ENCODE measurements at places on chromosomes 4 and X.

- no peak for DNase-seq
Observed at GRCh38 chr4:1985294-1985693, 23.5 kb downstream of the NELFA start.

GRCh38 chr4:93748373-93749291 is 79.9 kb upstream of the ATOH1 start:
- no peak for DNase-seq

GRCh38 chrX:24175276-24175675 is 25.7 kb downstream of the ZFX start:
- no peak for DNase-seq

GRCh38 chrX:13345438-13345837 is 25.6 kb upstream of the ATXN3L start:
- no peak for DNase-seq

DNA sequence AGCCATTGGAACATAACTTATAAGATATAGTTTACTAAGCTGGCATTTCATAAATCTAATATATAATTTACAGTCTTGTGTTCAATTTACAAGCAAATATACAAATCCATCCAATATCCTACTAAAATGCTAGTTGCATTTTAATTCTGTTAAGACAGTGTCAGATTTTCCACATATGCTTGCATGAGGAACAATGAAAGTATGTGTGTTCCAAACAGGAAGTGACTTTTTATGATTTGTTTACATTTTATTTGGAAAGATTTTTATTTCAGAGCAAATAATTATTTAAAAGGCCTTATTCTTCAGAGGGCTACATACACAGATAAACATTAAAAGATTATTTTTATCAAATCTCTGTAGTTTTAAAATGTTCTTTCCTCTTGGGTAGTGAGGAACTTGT is 130.1 kb downstream of the KLHL34 start:
- DNase-seq: no peak

GRCh38 chr4:189090174-189090814 is 850.4 kb upstream of the FRG1 start:
- DNase-seq: no peak

GRCh38 chr4:181958446-181958845 is 284.8 kb upstream of the TENM3 start:
- DNase-seq: no peak

DNA sequence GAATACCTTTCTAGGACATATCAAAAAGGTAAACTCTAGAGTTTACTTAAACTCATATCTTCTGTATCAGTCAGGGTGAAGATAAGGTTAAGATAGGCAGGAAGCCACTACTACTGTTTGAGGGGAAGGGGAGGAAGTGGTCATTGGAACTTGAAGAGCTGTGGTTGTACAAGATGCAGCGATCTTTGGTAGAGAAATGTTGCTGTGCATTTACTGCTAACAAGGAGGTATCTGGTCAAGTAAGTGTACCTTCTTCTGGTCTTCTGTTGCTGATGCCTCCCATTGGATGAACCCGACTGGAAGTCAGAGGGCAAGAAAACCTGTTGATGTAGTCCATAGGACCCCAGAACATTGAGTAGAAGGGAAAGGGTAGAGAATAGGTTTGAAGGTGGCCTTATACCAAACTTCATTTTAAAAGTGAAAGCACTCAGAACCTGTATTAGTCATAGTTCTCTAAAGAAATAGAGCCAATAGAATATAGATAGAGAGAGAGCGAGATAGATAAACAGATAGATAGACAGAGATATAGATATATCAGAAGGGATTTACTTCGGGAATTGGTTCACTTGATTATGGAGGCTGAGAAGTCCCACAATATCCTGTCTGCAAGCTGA is 47.9 kb upstream of the TSPAN5 start:
- peak; percentile 7 for DNase-seq

Measured in activated T-cell treated with anti-CD3 and anti-CD28 coated beads, Interleukin-2, amount 50 U/mL, for 72 hours (primary cell).